ENCODE measurements at places on chromosomes 4 and X. TPM values are rescaled to one million over a fixed set of nuclear protein-coding genes. Genes with fewer than 3 reads are reported as not detected.

Gene MAGEA10
- not detected for total RNA-seq

Gene WDR19
- total RNA-seq: 21.0 TPM

DNA sequence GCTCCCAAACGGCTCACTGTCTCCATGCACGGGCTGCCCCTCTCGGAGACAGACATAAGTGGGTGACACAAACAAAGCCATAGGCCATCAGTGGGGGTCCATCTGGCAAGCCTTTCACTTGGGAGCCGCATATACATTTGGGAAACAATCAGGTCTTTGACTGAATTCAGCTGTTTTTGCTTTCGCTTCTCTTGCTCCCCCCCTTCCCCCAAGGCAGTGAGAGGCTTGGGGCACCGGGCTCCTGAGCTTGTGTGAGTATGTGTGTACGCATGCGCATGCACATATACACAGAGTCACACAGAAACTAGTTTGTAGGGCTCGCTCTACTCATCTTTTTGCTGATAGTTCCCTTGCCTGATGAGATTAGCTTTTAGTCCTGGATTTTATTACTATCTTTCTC, 284.4 kb downstream of the AFF2 start:
- H3K27me3 ChIP-seq: no peaks in the 10 kb centered on the region
- no peak overlapping the region for H3K27ac ChIP-seq
- no peak for DNase-seq
- H3K36me3 ChIP-seq: no peaks in the 10 kb centered on the region

DNA sequence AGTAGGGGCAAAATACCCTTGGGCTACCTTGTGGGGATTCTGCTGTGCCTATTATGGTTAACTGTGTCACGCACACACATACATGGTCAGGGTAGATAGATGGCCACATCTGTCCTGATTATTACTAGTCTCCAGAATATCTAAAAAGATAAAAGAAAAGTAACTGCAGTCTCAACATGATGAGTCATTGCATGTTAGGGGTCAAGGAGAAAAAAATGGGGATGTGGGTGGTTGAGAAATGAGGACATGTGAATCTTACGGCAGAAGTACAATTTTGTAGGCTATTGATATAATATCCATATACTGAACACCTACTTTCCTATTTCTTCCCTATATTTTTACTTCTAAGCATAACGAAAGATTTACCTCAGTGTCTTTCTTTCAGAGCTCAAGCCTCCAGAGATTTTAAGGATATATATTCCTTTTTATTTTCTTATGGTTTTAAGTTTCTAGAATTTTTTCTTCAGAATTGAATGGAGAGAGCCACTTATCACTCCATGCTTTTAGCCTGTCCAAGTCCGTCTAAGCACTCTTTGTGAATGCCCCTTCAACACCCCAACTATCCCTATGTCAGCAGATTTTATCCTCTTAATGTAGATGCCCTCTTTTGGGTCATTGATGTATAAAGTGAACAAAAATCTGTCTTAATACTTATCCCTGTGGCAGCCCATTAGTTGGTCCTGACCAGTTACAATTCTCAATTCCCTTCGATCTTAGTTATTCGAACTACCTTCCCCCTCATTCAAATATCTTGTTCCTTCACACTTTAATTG, 642.2 kb downstream of the IQCM start:
- no peak for DNase-seq
- no peaks in the 10 kb centered on the region for H3K36me3 ChIP-seq
- no peak overlapping the region for H3K4me3 ChIP-seq

DNA sequence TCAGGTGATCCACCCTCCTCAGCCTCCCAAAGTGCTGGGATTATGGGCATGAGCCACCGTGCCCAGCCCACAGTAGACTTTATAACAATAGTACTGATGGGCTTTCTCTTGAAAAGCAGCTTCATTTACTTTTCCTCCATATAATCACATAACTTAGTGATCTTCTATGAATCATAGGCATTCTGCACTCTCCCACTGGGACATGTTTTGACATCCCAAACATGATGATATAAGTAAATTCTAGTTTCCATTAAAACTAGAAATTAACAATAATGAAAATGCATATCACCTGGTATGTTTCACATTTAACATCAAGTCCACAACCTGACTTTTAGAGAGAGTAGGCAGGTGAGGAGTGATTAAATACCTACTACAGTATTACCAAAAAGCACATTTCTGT, 96.5 kb downstream of the CAMK2D start:
- peaks cover 4% of the 10 kb centered on the region for H3K4me1 ChIP-seq
- H3K36me3 ChIP-seq: peaks cover 10% of the 10 kb centered on the region
- H3K27me3 ChIP-seq: no peaks in the 10 kb centered on the region
- no peak overlapping the region for H3K4me3 ChIP-seq
- no peak overlapping the region for H3K27ac ChIP-seq

DNA sequence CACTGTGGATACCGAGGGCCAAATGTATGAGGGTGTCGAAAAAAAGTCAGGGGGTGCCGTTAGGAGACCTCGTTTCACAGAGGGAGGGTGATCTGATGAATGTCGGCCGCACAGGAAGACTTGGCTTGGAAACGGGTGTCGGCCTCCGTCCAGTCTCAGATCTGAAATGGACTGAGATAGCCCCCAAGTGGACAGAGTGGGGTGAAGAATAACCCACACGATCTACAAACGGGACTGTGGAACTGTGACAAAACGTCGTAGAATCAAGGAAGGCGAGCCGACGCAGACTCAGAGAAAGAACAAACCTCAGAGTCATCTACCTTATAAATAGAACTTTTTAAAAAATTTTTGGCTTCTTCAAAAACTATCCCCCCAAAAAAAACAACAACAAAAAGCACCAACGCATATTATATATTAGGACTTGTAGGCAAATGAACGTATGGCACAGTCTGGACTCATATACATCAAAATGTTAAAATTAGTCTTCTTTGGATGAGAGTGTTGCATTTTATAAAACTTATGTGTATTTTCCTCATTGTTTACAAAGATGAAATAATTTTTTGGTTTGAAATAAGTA, 63.8 kb upstream of the IRF2 start:
- H3K27ac ChIP-seq: peak overlapping the region; percentile 89
- peaks cover 3% of the 10 kb centered on the region for H3K36me3 ChIP-seq
- DNase-seq: peak; percentile 56
- peaks cover 35% of the 10 kb centered on the region for H3K4me1 ChIP-seq

GRCh38 chr4:98352396-98352795, 91.2 kb downstream of the RAP1GDS1 start:
- no peak overlapping the region for H3K27ac ChIP-seq
- DNase-seq: no peak
- H3K4me3 ChIP-seq: no peak overlapping the region
- no peaks in the 10 kb centered on the region for H3K4me1 ChIP-seq

Data from activated naive CD8-positive, alpha-beta T cell treated with anti-CD3 and anti-CD28 coated beads, Interleukin-2, amount 10 ng/mL, durations not matched to agents 7 days and 5 days (primary cell).